Activated CD8-positive, alpha-beta memory T cell treated with anti-CD3 and anti-CD28 coated beads, Interleukin-2, amount 10 ng/mL, durations not matched to agents 7 days and 5 days (primary cell): ENCODE measurements at places on chromosomes 6 and 20.
A peak's percentile ranks its signal among the peaks of the same experiment; 100 is the strongest.

DNA sequence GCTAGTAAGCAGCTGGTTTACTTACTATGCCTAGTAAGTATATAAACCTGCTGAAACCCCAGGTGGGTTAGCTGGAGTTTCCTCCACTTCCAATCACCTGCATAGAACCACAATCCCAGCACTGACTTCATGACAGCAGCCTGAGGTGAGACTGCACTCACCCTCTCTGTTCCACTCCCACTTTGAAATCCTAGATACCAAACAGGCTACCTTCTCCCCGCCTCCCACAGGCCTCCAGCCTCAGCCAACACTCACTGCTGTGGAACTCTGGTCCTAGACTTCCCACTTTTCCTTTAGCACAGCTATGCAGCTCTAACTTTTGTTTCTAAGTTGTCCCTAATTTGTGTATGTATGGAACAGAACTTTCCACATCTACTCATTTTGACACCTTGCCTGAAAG lies 149.7 kb upstream of the ARID1B start:
- DNase-seq: no peak

DNA sequence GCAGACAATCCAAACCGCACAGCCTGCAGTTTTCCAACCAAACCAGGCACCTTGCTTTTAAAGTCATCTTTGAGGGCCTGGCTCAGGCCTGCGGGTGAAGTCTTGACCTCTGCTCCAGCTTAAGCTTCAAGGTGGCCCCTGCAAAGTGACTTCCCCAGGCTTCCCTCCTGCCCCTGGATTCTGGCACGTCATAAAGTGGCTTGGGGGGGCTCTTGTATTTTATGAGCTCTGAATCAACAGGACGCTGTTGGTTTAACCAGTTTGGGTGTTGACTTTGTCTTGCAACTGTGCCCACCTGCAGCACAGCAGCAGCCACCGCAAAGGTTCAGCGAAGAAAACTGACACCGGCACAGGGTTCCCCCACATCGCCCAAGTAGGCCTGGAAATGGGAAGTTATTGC lies 81.2 kb downstream of the NFATC2 start:
- no peak for DNase-seq

- DNase-seq: no peak
These were observed 840.0 kb downstream of the C6orf118 start for GRCh38 chr6:164469276-164469949.

- DNase-seq: no peak
These were observed 10.1 kb upstream of the SEC63 start for GRCh38 chr6:107968081-107968480.

DNA sequence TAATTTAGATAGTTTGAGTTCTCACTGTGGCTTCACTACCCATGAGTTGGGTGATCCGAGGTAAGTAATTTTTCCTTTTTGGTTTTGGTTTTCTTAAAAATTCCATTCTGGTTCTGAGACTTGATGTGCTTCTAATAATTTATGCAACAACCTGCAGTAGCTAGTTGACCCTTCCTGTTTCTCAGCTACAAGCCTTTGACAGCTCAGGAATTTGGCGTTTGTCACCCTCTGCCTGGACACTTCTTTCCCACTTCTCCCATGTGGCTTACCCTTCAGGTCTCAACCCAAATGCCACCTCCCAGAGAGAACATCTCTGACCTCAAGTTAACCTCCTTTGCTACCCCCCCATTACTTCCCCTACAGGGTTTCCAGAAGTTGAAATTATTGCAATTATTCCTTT lies 49.7 kb upstream of the TSHZ2 start:
- DNase-seq: no peak

GRCh38 chr6:86459978-86460377 lies 477.4 kb upstream of the HTR1E start:
- DNase-seq: no peak

DNA sequence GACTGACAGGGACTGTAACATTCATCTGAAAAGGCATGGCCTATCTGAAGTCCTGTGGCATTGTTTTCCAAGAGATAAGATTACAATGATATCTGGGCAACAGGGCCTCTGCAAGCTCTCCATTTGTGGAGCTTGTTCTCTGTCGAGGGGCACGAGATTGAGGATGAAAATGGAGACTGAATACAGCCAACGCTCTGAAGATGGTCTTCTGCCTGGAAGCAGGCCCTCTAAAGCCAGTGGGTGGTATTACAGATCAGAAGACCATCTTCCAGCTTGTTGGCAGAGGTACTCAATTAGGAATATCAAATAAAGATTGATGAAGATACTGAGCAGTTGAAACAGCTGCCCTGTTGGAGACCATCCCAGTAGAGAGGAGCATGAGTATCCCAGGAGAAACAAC lies 288.2 kb downstream of the CENPW start:
- DNase-seq: no peak

- DNase-seq: no peak
These were observed 21.4 kb downstream of the C6orf15 start for GRCh38 chr6:31090973-31091364.

GRCh38 chr20:58647162-58647795 lies 3.8 kb upstream of the STX16 start:
- peak; percentile 38 for DNase-seq

- DNase-seq: no peak
These were observed 32.8 kb downstream of the TCF15 start for GRCh38 chr20:577167-577791.

- no peak for DNase-seq
These were observed 26.0 kb downstream of the TOX2 start for GRCh38 chr20:43940518-43941225.

DNA sequence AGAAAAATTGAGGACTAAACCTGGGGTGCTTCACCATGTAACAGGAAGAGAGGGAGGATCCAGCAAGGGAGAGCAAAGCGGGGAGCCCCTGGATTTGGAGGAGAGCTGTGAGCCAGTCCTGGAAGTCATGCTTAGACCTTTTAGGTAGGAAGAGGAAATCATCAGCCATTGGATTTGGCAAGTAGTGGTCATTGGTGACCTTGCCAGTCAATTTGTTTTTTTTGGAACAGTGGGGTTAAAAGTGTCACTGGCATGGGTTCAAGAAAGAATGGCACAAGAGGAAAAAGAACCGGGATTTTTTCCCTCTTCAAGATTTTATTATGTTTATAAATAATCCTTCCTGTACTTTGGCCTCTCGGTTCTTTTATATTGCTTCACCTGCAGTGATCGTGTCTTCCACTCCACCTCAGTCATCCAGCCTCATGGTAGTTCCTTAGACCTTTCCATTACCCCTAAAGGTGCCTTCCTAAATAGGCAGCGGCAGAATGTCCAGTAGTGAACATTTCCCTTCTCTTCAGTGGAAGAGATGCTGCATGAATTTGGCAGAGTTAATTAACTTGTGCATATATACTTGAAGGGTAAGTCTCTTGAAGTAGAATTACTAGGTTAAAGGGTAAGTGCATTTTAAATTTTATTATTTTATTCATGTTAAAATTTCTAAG lies 124.7 kb downstream of the QKI start:
- no peak for DNase-seq

DNA sequence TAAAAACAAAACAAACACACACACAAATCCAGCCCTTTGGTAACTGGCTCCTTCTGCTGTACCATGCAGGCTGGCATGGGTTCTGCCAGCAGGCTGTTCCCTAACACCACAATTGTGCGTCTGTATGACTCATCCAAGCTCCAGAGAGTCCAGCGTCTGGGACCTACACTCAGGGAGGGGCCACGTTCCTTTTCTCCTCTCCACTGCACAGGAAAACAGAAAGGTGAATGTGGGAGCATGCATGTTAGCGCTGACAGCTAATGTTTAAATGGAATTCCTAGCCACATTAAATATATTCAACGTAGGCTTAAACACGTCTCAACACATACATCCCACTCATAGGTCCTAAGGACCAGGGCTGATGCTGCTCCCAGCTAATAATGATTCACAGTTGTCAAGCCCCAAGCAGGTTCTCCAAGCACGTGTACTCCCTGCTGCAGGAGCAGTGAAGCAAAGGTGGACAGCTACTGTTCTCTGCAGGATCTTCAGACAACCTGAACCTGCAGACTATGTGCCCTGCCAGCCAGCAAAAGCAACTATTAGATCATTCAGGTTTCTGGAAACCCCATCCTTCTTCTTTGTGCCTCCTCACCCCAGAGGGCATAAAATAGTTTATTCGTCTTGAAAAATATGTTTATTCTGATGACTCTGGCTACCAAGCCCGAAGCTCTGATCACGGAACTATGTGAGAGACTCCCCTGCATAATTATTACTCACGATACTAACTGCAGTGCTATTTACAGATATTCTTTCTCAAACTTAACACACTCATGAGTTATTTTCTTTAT lies 20.9 kb downstream of the MAP1LC3A start:
- peak; percentile 19 for DNase-seq

DNA sequence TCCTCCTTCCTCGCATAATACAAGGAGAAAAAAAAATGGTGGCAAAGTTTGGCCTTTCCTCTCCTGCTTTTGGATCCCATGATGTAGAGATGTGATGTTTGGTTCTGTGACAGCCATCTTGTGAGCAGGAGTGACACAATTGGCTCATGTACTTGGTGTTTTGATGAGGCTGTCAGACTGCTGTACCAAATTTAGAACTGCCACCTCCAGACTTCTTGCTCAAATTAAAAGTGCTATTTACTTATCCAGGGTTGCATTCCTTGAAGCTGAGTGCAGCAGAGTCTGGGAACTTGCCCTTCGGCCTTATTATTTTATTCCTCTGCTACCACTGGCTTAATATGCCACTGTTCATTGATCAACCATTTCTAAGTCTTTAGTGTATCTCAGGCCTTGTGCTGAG lies 21.9 kb downstream of the BCAS1 start:
- DNase-seq: no peak

DNA sequence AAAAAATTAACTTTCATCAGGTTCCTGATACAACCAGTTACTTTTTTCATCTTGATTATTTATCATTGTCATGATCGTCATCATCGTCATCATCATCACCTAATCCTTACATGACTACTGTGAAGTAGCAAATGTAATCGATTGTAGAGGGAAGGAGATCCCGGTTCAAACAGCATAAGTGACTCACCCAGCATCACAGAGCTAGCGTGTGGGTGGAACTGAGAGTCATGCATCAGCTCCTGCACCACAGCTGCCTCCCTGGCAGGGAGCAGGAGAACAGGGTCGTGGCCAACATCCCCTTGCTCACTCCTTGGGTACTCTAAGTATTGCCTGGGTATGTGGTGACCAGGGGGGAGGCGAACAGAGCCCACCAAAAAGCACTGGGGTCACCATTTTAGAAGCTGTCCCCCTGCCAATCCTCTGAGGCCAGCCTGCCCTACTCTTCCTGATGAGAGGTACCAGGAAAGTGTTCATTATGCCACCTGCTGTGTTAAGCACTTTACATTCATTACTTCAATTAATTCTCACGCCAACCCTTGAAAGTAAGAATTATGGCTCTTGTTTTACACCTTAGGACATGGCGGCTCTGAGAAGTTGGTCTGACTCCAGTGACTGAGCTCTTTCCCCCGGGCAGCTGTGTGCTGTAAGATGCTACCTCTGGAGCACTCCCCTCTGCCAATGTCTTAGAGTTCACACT lies 425.2 kb downstream of the CD83 start:
- DNase-seq: peak; percentile 63

DNA sequence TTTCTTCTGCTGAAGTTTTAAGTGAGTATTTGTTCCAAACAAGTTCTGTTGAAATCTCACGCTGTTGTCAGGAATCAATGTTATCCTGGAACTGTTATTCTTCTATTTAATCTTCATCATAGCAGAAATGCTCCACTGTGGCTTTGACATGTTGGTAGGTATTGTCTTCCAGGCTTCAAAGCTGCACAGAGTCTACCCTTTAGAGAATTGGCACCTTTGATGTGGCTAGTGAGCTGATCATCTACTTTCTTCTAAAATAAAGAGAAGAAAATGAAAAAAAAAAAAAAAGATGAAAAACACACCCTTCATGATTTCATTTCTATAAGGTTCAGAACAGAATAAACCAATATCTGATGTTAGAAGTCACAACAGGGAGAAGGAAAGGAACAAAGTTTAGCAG lies 5.8 kb upstream of the ZSCAN23 start:
- DNase-seq: no peak

GRCh38 chr6:40390144-40390800 lies 196.9 kb downstream of the LRFN2 start:
- no peak for DNase-seq

- DNase-seq: no peak
These were observed 2.0 kb downstream of the COL9A3 start for GRCh38 chr20:62818592-62819493.

DNA sequence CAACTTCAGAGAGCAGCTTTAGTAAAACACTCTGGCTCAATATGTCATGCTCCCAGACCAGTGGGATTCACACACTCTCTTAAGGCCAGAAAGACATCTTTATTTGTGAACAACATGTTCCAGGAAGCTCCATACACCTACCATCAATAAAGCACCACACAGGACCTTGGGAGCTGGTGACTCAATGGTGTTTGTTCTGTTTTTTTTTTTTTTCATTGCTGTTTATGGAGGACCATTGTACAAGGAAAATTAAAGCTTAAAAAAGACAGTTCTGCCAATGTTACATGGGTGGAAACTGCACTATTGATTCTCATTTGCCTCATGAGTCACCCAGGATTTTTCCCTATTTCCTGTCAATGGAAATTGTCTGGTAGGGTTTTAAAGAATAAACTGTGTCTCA lies 36.3 kb upstream of the TENT5A start:
- no peak for DNase-seq

- DNase-seq: no peak
These were observed 20.5 kb downstream of the LAMA5 start for GRCh38 chr20:62346398-62347150.

DNA sequence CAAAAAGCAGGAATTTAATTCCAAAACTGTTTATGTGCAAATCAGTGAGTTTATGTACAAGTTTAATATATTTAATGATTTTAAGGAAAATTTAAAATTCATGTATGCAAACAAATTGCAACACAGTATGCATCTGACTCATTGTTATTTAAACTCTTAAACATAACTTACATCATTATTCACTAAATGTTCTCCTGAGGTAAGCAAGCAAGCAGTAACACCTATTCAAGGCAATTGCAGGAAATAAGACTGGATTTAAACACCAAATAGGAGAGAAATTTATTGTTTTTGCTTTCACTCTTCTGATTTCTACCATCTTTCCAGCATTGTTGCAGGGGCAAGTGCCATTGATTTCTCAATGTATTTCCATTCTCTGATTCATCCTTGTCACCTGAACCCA lies 239.5 kb downstream of the TFAP2A start:
- DNase-seq: no peak

GRCh38 chr6:160882791-160883279 lies 108.7 kb upstream of the MAP3K4 start:
- DNase-seq: no peak

GRCh38 chr6:31710523-31711219 lies 4.0 kb downstream of the LY6G6F start:
- no peak for DNase-seq

DNA sequence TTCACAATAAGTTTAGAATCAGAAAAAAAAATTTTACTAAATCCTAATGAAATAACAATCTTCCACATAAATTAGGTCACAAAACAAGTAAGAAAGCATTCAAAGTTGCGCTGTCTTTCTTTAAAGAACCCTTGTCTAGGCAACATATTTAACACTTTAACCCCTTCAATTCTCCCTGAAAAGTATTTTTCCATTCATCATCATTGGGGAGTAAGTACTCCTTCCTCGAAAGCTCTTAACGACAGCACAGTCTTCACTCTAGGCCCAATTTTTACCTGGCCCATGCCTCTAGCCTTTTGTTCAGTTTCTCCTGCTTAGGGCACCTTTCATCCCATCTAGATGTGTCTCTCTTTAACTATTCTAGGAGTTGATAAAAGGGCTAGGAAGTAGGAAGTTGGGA lies 2.6 kb downstream of the TSPYL1 start:
- DNase-seq: no peak
